ENCODE measurements at places on chromosomes 1 and 21. TPM values are rescaled to one million over a fixed set of nuclear protein-coding genes. Genes with fewer than 3 reads are reported as not detected.

DNA sequence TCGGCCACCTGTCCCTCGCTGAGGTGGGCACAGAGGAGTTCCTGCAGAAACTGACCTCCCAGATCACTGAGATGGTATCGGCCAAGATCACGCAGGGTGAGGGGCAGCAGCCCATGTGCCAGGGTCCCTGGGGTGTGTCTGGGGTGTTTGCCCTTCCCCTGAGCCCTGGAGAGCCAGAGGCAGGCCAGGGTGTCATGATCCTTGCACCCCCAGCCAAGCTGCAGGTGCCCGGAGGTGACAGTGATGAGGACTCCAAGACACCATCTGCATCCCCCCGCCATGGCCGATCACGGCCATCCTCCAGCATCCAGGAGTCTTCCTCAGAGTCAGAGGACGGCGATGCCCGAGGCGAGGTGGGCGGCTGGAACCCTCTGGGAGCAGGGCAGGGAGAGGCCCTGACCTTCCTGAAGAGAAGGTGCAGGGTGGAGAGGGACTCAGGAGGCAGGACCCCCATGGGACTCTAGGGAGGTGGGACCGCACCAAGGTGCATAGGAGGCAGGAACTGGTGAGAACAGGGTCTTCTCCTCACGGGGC lies 69.5 kb downstream of the TRIM11 start:
- no peak overlapping the region for H3K27ac ChIP-seq
- no peaks in the 10 kb centered on the region for H3K4me1 ChIP-seq
- H3K36me3 ChIP-seq = no peaks in the 10 kb centered on the region
- no peaks in the 10 kb centered on the region for H3K27me3 ChIP-seq
- DNase-seq = no peak
- no peak overlapping the region for H3K4me3 ChIP-seq

SLC25A34 gene
- total RNA-seq = 0.64 TPM

XCL2 gene
- not detected for total RNA-seq

CDA gene
- 0.62 TPM for total RNA-seq

FAM167B gene
- total RNA-seq = 1.9 TPM

Data from Panc1 (cell line).